Endothelial cell of umbilical vein (primary cell): ENCODE measurements at places on chromosomes 1 and 21.

DNA sequence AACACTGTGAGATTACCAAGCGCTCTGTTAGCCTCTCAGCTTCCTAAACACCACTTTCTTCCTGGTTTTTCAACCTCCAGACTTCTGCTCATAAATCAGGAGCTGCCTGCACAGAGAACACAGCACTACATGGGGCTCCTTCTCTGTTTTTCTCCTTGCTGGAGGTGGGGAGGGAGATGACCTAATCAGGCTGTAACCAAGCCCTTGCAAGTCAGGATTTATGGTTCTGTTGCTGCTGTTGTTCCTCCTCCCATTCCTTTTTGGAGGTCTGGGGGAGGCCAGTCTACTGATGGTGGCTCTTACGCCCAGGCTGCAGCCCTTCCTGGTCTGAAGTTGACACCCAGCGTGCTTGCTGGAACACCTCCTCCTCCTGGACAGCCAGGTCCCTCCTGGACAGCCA, 80.9 kb upstream of the AJAP1 start:
- H3K4me3 ChIP-seq: no peak overlapping the region
- H3K36me3 ChIP-seq: no peaks in the 10 kb centered on the region
- H3K4me1 ChIP-seq: no peaks in the 10 kb centered on the region
- H3K27me3 ChIP-seq: no peaks in the 10 kb centered on the region
- no peak for DNase-seq

- no peak overlapping the region for H3K4me3 ChIP-seq
- H3K36me3 ChIP-seq: no peaks in the 10 kb centered on the region
- no peak for DNase-seq
- H3K27ac ChIP-seq: no peak overlapping the region
- no peaks in the 10 kb centered on the region for H3K27me3 ChIP-seq
Observed at GRCh38 chr1:116106646-116107045, 4.6 kb upstream of the MAB21L3 start.

GRCh38 chr1:173827611-173828010, 2.9 kb upstream of the CENPL start:
- H3K4me3 ChIP-seq: no peak overlapping the region
- no peak overlapping the region for H3K27ac ChIP-seq
- H3K4me1 ChIP-seq: peaks cover 13% of the 10 kb centered on the region
- DNase-seq: no peak
- no peaks in the 10 kb centered on the region for H3K36me3 ChIP-seq
- H3K27me3 ChIP-seq: no peaks in the 10 kb centered on the region

DNA sequence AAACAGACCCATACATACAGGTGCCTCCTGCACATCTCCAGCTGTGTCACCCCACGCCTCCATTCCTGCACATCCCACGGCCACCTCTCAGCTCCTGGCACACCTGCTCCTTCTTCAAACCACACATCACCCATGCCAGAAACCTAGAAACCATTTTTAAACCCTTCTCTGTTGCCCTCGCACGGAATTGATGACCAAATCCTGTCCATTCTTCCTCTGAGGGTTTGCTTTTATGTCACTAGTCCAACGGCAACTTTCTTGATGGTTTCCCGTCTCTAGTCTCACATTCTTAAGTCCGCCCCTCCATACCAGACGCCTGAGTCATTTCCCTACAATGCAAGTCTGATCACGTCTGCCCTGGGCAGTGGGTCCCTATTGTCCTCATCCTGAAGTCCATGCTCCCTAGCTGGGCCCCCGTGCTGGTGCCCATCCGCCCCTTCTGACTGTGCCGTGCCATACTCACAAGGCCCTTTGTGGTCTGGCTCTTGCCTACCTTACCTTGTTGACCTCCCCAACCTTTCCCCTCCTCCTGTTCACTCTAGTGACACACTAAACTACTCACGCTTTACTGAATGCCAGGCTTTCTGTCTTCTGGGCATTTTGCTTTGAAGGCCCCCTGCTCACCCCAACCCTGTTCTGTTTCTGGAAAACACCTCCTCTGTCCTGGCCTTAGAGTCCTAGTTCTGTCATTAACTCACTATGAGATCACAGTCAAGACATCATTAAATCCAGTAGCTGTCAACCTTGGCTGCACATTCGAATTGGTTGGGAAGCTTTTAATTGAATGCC, 17.6 kb downstream of the SLC2A1 start:
- peaks cover 2% of the 10 kb centered on the region for H3K36me3 ChIP-seq
- peaks cover 47% of the 10 kb centered on the region for H3K4me1 ChIP-seq
- peak; percentile 96 for DNase-seq
- no peaks in the 10 kb centered on the region for H3K27me3 ChIP-seq
- no peak overlapping the region for H3K4me3 ChIP-seq

GRCh38 chr1:206982216-206982615, 12.0 kb upstream of the FCAMR start:
- peak; percentile 27 for DNase-seq
- no peak overlapping the region for H3K27ac ChIP-seq
- H3K4me3 ChIP-seq: no peak overlapping the region
- no peaks in the 10 kb centered on the region for H3K36me3 ChIP-seq
- H3K4me1 ChIP-seq: no peaks in the 10 kb centered on the region

DNA sequence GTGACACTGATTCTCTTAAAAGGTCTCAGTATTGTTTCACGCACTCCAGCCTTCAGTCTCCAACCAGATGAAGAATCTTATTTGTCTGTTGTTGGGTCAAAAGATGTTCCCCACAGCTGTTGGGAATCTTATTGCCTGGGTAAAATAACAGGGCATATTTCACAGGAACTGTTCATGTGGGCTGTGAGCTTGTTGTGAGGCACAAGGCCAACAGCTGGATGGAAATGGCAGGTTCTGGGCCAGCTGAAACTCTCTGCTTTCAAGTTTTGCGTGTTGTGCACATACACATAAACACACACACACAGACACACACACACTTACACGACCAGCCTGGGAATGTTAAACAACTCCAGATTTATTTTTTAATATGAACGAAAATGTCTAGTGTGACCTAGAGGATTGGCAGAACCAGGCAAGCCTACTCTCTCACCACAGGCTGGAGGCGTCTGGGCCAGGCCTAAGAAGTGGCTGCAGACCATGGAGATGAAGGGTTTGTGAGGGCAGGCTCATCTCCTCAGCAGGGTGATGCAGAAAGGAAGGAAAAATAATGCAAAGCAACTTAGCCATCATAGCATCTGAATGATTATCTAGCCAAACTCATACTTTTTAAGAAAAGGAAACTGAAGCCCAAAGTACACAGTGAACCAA, 357.0 kb downstream of the TTLL7 start:
- DNase-seq: no peak
- H3K27ac ChIP-seq: no peak overlapping the region
- no peaks in the 10 kb centered on the region for H3K4me1 ChIP-seq

GRCh38 chr1:223175633-223176032, 32.6 kb upstream of the TLR5 start:
- H3K27ac ChIP-seq: no peak overlapping the region
- no peak for DNase-seq
- no peaks in the 10 kb centered on the region for H3K4me1 ChIP-seq
- no peak overlapping the region for H3K4me3 ChIP-seq
